ENCODE measurements at places on chromosomes 5 and 9.

DNA sequence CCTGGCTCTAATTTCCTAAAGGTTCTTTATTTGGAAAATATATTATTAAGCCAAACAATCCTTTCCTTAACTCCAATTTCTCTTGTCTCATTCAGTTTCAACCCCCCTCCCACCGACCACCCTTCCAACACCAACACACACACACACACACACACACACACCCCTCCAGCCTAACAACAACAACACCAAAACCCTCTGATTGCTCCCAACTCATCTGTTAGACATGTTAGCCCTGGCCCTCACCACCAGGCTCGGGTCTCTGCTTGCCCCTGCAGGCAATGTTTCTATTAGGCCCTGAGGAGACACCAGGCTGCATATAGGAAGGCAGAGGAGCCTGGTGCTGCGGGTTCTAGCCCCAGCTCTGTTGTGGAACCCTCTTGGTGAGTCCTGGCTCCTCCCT, 18.4 kb upstream of the TRAF1 start:
- DNase-seq = no peak

DNA sequence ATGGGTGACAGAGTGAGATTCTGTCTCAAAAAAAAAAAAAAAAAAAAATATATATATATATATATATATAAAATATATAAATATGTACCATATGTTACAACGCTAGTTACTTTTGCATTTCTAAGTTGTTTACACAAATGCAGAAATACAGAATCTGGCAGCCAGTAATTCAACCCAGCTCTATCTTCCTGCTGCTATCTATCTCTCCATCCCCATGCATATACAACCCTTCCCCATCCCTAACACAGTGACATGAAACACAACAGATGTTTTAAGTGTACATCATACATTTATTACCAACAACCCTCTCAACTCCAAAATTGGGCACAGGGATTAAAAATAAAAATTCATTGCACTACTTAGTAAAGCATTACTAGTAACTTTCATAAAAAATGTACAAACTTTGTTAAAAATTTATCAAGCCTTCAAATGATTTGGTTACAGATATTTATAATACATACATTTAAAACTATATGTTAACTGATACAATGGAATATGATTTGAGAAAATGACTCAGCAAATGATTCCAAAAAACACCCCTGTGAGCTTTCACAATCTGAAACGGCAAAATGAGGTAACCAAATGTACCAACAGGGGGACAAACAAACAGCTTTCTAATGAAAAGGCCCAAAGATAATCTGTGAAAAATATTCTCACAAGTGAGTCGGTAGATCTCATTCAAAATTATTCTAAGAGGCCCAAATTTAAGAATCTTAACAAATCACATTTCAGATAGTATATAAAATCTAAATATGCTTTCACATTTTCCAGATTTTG, 63.8 kb downstream of the RNF38 start:
- no peak for DNase-seq

DNA sequence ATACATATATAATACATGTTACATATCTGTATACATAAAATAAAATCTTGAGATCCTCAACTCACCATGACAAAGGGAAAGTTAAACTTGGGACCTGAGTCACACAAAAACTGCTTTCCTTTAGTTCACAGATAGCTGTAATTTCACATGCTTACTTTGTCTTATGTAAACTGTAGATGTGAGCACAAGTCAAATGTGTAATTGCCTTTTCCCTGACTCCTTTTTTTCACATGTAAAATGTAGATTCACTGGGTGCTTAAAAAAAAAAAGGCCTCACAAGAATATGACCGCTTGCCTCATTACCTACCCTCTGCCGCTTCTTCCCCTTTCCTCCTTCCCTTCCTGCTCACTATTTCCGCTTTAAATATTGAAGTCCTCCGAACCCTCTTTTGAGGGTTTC, 21.9 kb upstream of the FAM169A start:
- no peak for DNase-seq

- no peak for DNase-seq
Observed at GRCh38 chr5:87887247-87887646, 381.4 kb downstream of the TMEM161B start.

DNA sequence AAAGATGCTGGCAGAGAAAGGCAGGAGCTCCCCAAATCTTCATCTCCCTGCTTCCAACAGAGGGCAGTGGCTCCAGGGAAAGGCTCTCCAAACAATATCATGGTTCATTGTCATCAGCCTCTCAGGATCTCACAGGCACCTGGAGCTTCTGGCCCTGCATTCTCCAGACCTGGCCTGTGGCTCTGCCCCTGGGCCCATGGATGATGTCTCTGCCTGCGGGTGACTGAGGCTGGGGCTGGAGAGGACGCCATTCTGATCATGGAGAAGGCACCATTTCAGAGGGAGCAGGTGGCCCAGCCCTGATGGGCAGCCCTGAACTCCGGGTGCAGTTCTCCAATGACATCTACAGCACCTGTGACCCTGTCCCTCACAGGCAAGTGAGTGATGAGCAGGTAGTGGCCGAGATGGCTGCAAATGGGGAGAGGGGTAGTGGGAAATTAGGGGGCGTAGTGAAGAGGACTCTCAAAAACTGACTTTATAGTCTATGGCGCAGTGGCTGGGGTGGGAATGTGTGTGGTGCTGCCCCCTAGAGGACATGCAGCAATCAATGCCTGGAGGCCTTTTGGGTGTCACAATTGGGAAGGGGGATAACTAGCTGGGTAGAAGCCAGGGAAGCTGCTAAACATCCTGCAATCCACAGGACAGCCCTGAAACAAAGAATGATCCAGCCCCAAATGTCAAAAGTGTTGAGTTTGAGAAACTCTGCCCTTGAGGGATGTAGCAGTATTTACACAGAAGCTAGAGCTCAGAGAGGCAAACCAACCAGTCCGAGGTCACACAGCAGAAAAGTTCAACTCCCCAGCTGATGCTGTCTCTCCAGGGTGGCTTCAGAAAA, 3.2 kb downstream of the SH3PXD2B start:
- no peak for DNase-seq

- DNase-seq = no peak
Observed at GRCh38 chr5:41346609-41347008, 133.3 kb upstream of the C6 start.

DNA sequence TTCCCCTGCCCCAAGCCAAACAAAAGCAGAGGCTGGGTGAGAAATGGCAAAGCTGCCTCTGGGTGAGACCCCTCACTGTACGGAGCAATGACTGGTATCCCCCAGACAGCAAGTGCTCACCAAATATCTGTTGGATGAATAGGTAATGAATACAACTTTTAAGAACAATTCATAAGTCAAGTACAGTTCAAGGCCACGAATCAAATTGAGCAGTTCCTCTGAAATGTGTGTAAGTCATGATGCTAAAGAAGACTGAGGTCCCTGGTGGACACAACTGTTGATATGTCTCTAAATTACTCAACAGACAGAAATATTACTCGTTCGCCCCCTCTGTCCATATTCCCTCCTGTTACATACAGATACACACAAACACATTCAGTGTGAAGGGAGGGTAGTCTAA, 160.7 kb downstream of the GLIS3 start:
- DNase-seq = no peak

- no peak for DNase-seq
Observed at GRCh38 chr9:129640871-129641749, 841 bp downstream of the ASB6 start.

- DNase-seq = no peak
Observed at GRCh38 chr9:137804908-137805630, 72.5 kb upstream of the CACNA1B start.

DNA sequence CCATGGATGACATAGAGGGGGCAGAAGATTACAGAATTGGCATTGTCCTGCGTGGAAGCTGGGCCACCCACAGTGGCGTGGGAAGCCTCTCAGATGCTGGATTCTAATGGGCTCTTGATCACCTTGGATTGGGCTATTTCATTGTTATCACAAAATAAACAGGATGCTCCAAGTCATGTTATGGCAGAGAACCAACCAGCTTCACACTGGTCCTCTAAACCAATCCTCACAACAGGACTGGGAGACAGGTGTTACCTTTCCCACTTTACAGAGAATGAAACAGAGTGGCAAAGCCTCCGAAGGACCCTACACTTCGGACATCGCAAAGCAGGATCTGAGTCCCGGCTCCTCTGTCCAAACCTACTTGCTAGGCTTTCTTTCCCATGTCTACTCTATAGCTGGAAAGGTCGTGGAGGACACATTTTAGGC, 455 bp upstream of the SMIM3 start:
- no peak for DNase-seq

DNA sequence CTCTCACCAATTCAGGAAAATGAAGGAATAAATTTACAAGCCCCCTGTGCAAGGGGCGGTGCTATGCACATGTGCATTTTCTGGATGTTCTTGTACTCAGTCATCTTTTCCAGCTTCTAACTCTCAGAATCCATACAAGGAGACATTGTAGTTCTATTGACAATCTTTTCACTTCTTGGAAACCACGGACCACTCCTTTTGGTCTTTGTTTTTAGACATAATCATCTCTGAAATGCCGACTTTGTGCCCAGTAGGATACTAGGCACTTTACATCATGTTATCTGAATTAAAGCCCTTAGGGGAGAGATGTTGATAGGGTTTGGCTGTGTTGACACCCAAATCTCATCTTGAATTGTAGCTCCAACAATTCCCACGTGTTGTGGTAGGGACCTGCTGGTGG, 322.6 kb upstream of the WWC1 start:
- no peak for DNase-seq

All from right atrium auricular region (tissue), 2 donors.